ENCODE measurements at places on chromosomes 11 and 22.

DNA sequence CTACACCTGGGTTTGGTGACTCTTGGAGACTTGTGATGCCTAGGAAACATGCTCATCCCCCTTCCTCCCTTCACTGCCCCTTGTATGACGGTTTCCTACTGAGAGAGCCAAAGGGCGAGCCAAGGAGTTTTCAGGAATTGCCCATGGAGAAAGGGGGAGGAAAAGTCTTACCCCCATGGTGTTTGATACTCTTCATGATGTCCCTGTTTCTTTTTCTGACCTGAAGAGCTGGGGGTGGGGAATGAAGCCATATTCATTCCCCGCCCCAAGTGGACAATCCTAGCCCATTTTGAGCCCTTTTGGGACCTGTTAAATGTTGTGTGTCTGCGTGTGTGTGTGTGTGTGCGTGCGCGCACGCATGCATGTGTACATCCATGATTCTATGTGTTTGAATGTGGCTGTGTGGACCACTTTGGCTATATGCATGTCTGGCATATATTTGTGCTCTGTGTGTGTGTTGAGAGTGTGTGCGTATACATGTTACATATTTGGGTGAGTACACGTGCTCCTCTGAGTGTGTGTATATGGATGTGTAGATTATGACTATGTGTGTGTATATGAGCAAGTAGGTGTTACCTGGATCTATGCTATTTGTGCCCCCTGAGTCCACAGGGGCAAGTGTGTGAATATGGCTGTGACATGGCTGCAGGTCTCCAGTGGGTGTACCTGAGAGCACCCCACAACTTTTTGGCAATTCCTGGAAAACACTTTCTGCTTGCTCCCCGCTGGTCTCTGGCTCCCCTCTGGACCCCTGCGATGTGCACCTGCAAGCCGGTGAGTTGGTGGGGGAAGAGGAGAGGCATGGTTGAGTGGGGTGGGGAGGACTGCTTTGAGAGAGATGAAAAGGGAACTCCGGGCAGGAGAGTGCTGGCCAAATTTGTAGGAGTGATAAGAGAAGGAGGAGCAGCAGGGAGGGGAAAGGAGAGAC, 24.6 kb downstream of the OTOG start:
- no peak for DNase-seq

DNA sequence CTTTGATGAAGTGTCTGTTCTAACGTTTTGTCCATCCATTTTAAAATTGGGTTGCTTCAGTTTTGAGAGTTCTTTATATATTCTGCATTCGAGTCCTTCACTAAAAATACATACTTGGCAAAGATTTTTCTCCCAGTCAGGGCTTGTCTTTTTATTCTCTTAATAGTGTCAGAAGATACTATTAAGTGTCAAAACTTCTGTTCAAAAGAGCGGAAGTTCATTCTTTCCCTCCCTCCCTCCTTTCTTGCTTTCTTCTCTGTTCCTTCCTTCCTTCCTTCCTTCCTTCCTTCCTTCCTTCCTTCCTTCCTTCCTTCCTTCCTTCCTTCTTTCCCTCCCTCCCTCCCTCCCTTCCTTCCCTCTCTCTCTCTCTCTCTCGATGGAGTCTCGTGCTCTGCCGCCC, 7.6 kb upstream of the MUC6 start:
- DNase-seq = no peak

GRCh38 chr11:117072517-117073461, 25.4 kb downstream of the SIK3 start:
- no peak for DNase-seq

GRCh38 chr11:126716456-126717083, 284.0 kb downstream of the KIRREL3 start:
- no peak for DNase-seq

- no peak for DNase-seq
These were observed 154.9 kb upstream of the MPPED2 start for GRCh38 chr11:30741039-30741550.

GRCh38 chr11:108551651-108552462, 41.7 kb downstream of the EXPH5 start:
- DNase-seq = no peak

DNA sequence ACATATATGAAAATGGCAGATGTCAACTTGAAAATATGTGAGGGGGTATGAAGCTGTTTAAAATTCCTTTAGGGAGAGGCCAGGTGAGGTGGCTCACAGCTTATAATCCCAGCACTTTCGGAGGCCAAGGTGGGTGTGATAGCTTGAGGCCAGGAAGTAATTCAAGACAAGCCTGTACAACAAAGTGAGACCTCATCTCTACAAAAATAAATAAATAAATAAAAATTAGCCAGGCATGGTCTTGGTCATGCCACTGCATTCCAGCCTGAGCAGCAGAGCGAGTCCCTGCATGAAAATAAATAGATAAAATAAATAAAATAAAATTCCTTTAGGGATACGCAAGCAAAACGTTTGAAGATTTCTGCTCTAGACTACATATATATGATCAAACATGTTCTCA, 38.1 kb upstream of the FAM181B start:
- no peak for DNase-seq

- no peak for DNase-seq
These were observed 1.9 kb downstream of the GRIA4 start for GRCh38 chr11:105611572-105612441.

DNA sequence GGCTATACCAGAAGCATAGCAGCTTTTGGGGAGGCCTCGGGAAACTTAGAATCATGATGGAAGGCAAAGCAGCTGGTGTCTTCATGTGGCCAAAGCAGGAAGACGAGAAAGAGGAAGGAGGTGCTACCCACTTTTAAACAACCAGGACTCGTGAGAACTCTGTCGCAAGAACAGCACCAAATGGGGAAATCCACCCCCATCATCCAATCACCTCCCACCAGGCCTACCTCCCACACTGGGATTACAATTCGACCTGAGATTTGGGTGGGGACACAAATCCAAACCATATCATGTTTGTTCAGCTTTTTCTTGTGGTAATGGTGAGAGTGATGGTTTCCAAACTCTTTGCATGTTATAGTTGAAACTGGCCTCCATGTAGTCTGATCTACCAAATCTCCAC, 32.5 kb upstream of the OR10D3 start:
- DNase-seq = no peak

GRCh38 chr22:22194931-22195264, 49.7 kb upstream of the VPREB1 start:
- DNase-seq = no peak

DNA sequence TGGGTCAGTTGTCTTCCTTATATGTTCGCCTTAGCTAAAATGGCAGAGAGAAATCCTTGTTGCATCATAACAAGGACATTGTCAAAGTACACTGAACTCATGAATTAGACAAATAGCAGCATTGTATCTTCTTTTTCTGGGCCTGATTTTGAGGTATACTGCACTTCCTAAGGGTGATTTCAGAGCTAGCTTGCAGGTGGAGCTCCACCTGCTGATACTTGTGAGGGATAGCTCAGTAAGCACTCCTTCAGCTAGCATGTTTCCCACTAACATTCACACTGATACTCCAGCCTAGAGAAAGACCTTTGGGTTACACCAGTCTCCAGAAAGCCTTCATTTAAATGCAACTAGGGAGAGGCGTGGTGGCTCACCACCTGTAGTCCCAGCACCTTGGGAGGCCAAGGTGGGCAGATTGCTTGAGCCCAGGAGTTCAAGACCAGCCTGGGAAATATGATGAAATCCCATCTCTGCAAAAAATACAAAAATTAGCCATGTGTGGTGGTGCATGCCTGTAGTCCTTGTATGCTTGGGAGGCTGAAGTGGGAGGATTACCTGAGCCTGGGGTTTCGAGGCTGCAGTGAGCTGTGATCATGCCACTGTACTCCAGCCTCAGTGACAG, 29.8 kb downstream of the JAM3 start:
- DNase-seq = no peak

DNA sequence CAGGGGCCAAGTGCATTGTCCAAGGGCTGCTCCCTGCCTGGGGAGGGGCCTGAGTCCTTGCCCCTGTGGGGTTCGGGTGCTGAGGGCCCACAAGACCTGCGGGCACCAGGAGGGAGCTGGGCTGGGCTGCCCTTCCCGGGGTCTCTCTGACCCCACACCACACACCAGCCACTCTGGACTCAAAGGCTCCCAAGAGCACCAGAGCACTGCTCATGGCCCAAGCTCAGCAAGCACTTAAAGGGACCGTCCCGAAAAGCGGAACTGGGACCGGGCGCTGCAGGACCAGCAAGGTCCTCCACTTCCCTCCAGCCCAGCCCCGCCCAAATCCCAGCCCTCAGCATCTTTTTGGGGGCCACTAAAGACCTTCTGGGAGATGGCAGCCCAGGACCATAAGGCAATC, 5.3 kb downstream of the LSP1 start:
- DNase-seq = no peak

- DNase-seq = no peak
These were observed at the start of gene TRPC6 for GRCh38 chr11:101583251-101584128. Gene TRPC6, minus strand, starts transcription at chr11:101584007. Its CDS starts 504 bp downstream, at chr11:101583503.

GRCh38 chr22:50621356-50621880, 6.5 kb downstream of the ARSA start:
- DNase-seq = no peak

- DNase-seq = no peak
These were observed 69.4 kb downstream of the FLI1 start for GRCh38 chr11:128763224-128763623.

DNA sequence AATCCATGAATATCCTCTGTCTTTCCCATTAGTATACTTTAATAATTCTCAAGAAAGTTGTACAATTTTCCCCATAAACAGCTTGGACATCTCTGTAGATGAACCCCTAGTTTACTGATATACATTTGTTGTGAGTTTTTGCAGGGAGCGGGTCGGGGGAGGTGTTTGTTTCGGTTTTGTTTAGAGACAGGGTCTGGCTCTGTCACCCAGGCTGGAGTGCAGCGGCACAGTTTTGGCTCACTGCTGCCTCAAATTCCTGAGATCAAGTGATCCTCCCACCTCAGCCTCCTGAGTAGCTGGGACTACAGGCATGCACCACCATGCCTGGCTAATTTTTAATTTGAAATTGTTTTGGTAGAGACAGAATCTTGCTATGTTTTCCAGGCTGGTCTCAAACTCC, 57.6 kb downstream of the IGLL5 start:
- DNase-seq = no peak

GRCh38 chr22:20226077-20226716, 41.9 kb downstream of the RTN4R start:
- no peak for DNase-seq

DNA sequence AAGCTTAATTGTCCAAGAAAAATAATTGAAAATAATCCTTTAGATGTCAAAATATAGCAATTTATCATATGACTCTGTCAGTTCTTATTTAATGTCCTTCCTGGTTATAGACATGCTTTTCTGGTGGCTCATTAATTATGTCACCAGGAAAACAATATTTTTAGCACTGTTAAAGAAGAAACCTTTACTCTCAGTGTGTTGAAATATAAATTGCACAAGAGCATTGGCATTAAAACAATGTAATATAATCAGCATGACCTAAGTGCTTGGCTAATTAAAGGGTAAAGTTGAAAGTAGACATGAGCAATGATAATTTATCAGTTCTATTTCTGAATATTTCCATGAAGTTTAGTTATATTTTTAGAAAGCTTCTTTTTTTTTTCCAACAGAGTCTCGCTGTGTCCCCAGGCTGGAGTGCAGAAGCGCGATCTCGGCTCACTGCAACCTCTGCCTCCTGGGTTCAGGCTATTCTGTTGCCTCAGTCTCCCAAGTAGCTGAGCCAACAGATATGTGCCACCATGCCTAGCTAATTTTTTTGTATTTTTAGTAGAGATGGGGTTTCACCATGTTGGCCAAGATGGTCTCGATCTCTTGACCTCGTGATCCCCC, 232.3 kb downstream of the JRKL start:
- DNase-seq = no peak

- DNase-seq = no peak
These were observed 73.7 kb upstream of the AMOTL1 start for GRCh38 chr11:94694309-94695060.

DNA sequence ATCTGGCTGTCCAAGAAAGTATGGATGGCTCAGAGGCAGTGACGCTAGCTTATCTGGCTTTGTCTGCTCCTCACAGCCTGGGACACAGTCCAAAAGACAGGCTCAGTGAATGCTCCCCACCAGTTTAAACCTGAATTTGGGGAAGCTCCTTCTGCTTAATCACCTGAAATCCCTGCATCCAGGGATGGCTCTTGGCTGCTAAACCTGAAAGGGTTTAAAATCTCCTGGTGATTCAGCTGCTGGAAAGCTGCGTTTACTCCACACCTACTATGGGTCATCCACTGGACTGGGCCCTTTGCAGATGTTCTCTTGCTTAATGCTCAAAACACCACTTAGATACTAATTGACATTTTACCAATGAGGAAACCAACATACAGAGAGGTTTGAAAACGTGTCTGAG, 302.0 kb upstream of the NARS2 start:
- no peak for DNase-seq

All from T-helper 17 cell (primary cell).